ENCODE measurements at places on chromosomes 1 and 21.

DNA sequence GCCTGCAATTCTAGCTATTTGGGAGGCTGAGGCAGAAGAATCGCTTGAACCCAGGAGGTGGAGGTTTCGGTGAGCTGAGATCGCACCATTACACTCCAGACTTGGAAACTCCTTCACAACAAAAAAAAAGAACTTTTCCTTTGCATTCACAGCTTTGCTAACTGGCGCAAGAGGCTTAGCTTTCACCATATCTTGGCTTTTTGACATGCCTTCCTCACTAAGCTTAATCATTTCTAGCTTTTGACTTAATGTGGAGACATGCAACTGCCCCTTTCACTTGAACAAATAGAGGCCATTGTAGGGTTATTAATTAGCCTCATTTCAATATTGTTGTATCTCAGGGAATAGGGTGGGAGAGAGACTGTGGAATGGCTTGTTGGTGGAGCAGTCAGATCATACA lies 8.7 kb downstream of the KPNA6 start:
- DNase-seq = no peak

DNA sequence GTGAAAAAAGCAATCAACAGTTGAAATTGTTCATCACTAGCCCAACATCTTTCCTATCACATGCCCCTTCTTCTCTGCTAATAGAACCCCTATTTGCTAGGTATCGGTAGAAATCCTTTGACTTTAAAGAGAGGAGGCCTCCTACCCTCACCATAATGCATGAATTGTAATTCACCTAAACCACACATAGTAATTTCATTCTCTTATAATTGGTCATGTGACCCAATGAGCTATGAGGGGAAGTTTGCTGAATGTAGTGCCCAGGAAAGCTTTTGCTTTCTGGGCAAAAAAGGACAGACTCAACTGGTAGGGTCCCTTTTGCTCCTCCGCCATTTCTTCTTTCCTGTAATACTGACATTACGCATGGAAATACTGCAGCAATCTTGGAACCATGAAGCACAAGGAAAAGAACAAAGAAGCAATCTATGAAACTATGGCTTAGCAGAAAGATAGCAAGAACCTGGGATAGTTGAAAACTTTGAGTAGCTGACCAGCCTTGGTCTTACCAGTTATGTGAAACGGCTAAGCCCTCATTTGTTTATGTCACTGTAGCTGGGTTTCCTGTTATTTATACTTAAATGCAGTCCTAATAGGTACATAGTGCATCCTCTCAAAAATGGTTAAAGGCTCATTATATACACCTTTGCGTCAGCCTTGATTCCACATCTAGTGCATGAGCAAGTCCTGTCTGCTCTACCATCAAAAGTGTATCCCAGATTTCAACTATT lies 10.2 kb upstream of the CHI3L2 start:
- DNase-seq = no peak

DNA sequence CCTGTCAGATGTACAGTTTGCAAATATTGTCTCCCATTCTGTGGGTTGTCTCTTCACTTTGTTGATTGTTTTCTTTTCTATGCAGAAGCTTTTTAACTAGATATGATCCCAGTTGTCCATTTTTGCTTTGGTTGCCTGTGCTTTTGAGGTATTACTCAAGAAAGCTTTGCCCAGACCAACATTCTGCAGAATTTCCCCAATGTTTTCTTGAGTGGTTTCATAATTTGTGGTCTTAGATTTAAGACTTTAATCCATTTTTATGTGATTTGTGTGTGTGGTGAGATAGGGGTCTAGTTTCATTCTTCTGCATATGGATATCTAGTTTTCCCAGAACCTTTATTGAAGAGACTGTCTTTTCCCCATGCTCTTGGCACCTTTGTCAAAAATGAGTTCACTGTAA lies 116.9 kb downstream of the DUSP10 start:
- no peak for DNase-seq

DNA sequence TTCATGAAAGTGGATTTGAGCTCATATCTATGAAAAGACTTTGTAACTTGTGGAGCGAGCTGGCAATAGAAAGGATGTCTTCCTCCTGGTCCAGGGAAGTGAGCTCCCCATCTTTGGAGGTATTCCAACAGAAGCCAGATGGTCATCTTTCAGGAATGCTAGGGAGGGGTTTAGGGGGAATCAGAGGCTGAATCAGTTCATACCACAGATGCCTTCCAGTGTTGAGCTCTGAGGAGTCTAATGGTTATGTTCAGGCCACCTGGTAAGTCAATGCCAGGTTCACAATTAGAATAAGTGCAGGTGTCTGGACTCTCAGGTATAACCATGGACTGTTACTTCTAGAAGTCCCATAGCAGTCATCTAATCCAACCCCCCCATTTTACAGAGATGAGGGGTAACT lies 119.1 kb downstream of the ACTL8 start:
- DNase-seq = peak; percentile 39

DNA sequence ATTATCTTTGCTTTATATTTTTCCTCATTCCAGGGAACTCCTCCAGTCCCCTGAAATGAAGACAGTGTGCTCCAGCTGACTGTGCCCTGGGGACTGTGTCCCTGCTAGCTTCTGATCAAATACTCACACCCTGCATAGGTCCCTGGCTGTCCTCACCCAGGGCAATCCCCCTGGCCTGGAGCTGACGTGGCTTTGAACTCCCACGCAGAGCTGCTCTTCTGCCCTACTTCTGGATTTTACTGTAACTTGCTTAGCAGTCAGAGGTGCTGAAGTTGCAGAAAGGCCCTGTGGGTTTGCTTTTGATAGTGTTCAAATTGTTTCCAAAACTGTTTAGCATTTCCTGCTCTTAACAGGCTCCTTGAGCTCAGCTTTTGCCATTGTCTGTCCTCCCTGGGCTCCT lies 186.5 kb downstream of the FASLG start:
- no peak for DNase-seq

DNA sequence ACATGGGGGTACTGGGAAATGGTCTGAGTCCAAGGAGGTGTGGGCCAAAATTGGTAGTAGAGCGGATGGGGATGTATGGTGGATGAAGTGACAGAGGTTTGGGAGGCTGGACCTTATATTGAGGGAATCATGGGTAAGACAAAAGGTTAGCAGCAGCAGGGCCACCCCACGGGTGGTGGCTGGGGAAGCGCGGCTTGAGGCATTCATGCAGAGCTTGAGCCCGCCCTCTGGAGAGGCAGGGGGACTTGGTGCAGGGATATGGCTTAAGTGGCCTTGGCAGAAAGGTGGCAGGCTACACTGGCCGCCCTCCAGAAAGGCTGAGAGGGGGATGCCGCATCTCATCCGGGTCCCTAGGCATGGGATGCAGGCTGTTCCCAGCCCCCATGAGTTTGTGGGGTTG lies 31.5 kb downstream of the HMGB4 start:
- DNase-seq = no peak

DNA sequence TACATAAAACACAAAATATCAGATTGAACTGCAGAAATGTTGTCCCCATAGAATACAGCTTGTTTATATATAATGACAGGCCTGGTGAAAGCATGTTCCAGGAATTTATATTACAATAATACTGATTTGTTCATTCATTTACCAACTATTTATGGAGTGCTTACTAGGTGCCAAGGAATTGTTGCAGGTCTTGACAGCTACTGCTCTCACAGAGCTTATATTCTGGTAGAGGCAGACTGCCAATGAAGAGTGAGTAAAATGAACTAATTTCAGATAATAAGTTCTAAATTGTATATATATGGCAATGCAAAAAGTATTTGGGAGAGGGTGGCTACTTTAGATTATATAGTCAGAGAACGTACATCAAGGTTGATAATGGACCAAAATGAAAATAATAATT lies 152.0 kb downstream of the COQ8A start:
- DNase-seq = no peak

DNA sequence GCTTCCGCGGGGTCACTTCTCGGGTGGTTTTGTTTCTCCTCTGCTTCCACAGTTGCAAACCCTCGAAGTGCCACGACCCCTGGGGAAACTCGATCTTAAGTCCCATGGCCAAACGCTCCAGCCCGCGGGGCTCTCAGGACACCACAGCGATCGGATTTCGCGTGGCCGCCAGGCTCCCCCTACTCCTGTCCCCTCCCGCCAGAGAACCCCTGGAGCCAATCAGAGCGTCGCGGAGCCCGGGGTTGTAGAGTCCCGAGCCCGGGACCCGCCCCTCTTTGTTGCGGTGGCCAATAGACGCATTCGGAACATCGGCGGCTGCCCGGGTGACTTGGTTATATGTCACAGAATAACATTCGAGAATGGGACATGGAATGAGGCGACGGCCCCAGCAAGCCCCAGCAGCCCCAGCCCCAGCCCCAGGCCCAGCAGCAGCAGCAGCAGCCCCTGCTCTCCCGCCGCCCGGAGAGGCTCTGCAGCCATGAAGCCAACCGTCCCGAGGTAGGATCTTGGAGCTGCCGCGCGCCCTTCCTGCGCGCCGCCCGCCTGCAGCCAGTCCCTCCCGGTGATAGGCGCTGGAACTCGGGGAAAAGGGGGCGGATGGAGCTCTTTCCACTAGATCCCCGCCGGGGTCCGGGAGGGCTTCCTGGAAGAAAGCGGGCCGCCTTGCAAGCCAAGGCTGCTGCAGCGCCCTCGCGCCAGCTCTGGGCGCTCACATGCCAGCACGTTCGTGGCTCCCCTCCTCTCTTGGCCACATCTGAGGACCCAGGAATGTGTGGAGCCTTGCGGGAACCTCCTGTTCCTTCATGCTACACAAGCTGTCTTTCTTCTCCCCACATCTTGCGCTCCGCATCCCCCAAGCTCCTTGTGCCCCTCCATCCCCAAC lies at the start of gene VASH2:
VASH2 (plus strand) TSS at position 299 of the 883 bp plus-strand sequence. CDS start 1,002 bp downstream, outside the sequence.
- peak; percentile 89 for DNase-seq

DNA sequence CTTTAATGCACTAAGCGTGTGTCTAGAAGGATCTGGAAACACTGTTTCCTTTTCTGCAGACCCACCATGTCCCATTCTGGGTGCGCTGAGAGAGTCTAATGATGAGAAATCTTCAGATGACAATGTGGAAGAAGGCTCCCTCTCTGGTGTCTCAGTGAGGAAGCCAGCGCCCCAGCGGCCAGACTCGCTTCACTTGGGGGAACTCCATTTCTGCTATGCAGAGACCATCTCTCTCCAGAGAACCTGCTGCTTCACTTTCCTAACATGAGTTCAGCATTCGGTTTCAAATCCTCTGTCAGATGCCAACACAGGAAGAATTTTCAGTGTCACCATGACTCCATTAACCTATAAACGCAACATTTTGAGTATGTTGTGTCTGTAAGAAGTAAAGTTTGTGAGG lies 121.8 kb downstream of the SYF2 start:
- DNase-seq = no peak

- DNase-seq = no peak
These were observed 9.7 kb upstream of the UMODL1 start for GRCh38 chr21:42061195-42061985.

- DNase-seq = peak; percentile 50
These were observed 30.7 kb upstream of the KIAA1614 start for GRCh38 chr1:180881806-180882509.

GRCh38 chr21:42239556-42239955 lies 20.6 kb downstream of the ABCG1 start:
- DNase-seq = no peak

DNA sequence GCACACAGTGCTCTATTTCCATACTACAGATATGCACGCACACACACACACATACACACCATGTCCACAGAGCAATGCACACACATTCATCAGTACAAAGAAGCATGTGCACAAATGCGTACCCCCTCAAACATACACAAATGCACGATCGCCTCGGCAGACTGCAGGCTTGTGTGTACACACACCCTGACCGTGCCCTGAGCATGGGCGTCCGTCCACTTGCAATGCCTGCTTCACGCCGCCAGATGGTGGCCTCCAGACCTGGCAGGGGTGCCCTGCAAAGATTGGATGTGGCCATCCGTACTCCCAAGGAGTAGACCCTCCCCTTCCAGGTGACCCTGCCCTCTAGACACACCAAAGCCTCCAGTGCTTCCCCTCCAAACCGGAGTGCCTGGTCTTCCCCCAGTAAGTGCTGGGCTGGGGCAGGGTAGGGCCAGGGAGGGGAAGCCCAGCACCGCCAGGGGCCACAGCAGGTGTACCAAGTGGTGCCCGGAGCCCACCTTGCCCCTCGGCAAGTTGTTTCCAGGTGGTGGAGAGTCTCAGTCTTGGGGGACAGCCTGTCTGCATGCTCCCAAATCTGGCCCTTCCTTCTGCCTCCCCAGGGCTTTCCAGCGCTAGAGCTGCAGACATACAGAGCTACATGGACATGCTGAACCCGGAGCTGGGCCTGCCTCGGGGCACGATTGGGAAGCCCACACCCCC lies 20.6 kb downstream of the ESPN start:
- DNase-seq = peak; percentile 11

- DNase-seq = no peak
These were observed 29.6 kb downstream of the KCNN3 start for GRCh38 chr1:154840269-154841176.

- DNase-seq = peak; percentile 71
These were observed 57.4 kb upstream of the MTF2 start for GRCh38 chr1:93021539-93022134.

- no peak for DNase-seq
These were observed 319.6 kb downstream of the ZNF326 start for GRCh38 chr1:90314533-90314932.

DNA sequence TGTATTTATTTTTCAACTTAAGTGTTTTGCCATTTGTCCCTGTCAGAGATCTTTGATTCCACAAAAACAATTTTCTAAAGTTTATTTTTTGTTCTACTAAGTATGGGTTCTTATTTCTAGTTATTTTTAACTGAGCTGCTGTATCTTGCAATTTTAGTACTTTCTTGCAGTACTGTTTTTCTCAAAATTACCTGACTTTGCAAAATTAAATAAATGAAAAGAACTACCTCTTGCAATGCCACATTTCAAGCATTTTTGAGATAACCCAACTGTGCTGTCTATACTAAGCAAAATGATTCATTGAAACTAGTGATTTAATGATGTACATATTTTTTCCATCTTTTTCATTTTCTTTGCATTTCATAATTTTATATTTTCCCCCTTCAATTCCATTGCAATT lies 71.5 kb upstream of the ADGRL2 start:
- DNase-seq = no peak

DNA sequence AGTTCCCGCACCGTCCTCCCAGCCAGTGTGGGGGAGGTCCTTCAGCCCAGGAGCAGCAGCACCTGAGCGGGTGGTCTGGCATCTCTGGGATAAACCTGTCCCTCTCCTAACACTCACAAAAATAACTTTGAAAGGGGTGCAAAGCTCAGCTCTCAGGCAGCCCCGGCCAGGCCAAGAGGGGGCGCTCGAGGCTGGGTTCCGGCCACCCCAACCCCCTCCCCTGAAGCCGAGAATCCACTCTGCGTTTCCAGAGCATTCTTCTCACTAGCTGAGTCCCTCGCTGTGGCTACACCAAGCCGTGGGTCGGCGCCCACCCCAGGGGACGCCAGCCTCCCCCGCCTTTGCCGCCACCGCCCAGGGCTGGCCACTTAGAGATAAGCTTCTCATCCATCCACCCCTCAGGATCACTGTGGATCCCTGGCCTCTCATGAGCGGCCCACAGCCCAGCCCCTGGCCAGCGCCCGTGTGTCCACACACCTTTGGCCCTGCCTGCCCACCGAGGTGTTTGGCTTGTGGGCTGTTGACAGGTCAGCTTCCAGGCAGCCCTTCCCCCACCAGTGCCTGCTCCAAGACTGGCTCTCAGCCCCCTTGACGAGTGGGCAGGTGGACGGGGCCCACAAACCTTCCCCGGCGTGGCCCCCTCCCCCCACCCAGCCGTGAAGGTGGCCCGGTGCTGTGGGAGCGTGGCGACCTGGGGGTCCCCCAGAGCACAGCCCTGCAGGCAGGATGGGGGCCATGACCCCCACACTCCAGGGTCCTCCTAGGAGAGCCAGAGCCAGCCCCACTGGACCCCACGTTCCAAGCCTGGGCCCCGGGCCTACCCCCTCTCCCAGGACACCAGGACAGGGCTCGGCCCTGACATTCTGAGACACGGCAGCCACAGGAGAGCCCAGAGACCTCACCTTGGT lies 1.9 kb downstream of the FTCD start:
- no peak for DNase-seq
